ENCODE measurements at places on chromosomes 7 and 10.

GRCh38 chr7:25481891-25482290 is 253.6 kb upstream of the NPVF start:
- no peak for DNase-seq

- no peak for DNase-seq
These were observed 1126.1 kb upstream of the LRRN3 start for GRCh38 chr7:109964780-109965179.

DNA sequence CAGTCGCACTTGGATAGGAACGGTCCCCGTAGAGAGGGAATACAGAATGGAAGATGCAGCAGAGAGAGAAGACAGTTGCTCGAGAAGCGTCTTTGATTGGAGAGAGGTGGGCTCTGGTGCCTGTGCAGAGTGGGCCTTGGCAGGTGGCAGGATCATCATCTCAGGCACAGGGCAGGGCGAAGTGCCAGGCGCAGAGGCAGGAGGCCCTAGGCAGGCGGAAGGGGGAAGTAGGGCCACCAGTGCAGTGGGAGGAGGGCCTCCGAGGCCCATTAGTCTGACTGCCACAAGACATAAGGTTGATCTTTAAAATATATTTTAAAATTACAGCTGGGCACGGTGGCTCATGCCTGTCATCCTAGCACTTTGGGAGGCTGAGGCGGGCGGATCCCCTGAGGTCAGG is 10.1 kb downstream of the CARD11 start:
- DNase-seq: no peak

GRCh38 chr7:134695321-134695860 is 48.7 kb downstream of the BPGM start:
- DNase-seq: no peak

DNA sequence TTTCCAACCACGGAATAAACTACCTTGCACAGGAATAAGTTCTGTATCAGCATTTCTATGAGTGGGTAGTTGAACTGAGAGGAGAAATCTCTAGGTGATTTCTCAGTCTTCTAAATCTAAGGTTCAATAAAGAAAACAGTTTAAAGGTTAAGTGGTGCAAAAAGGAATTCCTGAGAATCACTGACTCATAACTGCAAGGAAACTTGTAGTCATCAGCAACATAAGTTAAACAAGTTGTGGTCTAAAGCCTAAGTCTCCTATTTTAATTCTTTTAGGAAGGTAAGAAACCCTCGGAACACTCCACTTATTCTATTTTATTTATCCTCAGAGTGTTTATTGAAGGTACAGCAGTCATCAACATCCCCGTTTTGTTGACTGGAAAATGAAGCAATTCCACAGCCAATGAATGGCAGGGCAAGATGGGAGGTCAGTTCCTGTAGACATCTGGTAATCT is 92.4 kb upstream of the PIK3CG start:
- no peak for DNase-seq

DNA sequence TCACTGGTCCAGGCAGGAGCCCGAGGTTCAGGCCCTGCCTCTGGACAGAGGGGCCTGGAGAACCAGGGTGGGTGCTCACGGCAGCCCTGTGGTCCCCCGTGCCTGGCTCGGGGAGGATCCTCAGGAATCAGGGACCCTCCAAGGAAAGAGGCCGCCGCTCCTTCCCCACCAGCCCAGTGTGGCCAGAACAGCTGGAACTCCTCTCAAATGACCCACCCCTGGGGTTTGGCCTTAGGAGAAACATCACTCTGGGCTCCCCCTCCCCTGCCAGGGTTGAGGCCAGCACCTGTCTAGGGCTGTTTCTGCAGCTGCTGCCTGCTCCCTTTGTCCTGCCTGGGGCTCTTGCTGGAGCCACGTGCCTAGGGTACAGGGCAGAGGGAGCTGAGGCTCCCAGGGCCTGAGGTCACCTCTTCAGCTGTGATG is 161.0 kb downstream of the RNF216 start:
- DNase-seq: no peak

GRCh38 chr10:71279590-71280170 is 39.4 kb upstream of the SLC29A3 start:
- no peak for DNase-seq

DNA sequence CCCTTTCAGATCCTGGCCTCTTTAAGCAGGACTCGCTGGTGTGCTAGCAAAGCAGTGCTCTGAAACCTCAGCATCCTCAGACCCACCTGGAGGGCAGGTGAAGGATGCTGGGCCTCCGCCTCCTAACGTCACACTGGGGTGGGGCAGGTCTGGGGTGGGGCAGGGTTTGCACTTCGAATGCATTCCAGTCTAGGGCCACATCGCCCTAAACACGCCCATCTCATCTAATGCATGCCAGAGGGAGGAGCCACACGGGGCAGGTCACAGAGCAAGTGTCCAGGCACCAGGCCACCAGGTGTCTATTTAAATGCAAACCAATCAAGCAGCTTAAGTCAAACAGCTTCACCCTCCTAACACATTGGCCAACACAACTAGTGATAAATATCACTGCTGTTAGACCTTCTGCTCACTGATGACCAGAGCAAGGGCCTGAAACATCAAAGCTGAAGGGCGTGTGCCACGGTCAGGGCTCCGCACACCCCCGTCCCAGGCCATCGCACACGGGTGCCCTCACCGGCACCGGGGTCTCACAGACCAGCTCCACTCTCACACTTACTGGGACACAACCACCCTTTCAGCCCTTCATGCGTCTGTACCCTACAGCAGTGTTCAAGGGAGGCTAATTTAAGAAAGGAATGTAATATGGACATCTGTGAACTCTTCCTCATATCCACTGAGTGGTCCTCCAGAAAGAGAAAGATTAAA is 47.1 kb downstream of the DIP2C start:
- DNase-seq: no peak

DNA sequence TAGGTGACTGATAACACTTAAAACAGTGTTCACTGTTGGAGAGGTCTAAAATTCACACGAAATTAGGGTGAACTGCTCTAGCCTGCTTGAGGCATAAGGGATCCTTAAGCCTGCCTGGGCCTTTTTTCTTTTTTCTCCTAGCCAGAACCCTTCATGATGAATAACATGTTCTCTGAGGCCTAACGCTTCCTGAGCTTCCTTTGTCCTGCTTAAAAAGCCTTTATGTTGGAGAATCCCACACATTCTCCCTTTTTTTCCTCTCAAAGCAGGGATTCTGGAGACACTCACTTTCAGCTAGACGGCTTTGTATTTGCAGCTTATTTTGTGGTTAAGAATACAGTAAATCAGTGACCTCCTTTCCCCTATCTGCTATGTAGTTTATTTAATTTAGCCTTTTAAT is 354.7 kb upstream of the PHF14 start:
- no peak for DNase-seq

DNA sequence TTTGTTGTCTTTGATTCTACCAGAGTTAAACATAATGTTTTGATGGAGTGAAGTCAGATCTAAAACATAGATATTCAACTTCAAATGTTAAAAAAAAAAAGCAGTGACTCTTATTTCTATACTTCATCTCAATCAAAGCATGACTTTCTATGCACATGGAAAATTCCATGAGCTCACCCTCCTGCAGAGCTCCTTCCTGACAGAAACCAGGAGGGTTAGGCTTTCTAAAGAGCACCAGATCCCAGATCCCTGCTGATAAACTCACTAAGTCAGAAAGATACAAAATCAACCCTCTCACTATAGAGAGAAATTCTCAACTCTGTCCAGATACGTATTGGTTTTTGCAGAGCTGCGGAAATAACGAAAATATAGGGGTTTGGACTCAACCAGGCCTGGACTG is 122.6 kb downstream of the FAM107B start:
- DNase-seq: no peak

GRCh38 chr7:98283127-98283886 is 1.8 kb downstream of the BRI3 start:
- DNase-seq: no peak

- DNase-seq: no peak
These were observed 18.0 kb upstream of the SLF2 start for GRCh38 chr10:100894589-100895294.

DNA sequence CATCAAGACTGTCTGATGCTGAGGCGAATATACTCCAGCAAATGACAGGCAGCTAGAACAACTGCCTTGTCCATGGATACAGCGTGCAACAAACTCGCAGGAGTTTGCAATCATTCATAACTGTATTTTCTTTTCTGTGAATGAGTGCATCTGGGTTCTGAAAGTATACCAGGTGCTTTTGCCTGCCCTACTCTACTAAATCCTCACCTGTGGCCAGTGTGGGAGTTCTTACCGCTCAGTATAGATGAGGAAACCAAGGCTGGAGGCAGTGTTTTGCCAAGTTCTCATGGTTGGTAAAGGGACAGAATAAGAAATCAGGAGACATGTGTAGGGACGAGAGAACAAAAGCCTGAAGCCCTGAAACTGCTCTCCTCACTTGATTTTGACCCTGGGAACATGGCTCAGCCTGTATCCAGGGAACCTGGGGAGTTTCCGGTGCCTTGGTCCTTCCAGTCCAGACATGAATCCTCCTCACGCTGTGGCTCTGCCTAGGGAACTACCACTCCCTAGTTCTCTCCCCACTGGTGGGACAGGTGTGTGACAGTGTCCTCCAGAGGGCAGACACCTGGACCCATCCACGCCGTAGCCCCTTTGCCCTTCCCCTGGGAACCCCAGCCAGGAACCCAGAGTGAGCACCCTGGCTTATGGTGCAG is 142.0 kb downstream of the CDH23 start:
- DNase-seq: no peak

DNA sequence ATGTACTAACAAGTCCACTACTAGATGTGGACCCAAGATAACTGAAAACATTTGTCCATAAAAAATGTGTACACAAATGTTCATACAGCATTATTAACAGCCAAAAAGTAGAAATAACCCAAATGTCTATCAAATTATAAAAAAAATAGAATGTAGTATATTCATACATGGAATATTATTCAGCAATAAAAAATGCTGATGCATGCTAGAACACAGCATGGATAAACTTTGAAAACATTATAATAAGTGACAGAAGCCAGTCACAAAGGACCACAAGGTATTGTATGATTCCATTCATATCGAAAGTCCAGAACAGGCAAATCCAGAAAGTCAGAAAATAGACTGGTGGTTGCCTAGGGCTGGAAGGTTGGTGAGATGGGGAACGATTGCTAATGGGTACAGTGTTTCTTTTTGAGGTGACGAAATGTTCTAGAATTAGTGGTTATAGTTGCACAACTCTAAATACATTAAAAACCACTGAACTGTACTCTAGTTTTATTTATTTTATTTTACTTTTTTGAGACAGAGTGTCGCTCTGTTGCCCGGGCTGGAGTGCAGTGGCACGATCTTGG is 43.3 kb upstream of the ANLN start:
- no peak for DNase-seq

DNA sequence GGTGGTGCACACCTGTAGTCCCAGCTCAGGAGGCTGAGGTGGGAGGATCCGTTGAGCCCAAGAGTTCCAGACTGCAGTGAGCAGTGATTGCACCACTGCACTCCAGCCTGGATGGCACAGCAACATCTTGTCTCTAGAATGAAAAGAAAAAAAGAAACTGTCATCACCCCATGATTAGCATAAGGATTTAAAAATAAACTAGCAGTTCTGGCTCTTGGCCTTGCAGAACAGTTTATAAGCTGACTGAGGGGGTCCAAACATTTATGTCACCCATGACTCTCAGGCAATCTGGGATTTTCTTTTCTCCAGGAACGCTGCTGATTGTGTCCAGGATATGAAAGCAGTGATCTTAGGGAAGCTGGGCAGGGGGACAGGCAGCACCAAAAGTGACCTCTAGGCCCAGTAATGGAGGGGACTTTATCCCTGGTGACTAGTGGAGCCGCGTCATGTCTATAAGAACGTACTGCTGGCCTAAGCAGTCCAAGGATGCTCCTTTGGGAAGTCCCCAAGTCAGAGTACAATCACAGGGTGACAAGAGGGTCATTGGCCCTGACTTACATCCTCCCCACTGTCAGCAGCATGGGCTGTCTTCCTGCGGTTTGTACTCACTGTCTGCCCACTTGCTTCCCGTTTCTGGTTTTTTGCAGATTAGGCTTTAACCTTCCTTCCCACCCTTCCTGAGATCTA is 177.4 kb downstream of the ARHGAP12 start:
- no peak for DNase-seq

DNA sequence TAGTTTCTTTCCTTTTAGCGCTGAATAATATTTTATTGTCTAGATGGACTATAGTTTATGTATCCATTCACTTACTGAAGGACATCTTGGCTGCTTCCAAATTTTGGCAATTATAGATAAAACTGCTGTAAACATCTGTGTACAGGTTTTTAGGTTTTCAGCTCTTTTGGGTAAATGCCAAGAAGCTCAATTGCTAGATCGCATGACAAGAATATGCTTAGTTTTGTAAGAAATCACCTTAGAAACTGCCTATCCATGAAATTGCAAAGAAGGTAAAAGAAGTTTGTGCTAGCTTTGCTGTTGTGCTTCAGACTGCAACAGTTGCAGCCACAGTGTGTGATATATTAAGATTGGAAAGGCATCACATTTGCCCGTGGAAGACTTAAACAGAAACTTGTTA is 103.2 kb upstream of the TNS3 start:
- DNase-seq: no peak

DNA sequence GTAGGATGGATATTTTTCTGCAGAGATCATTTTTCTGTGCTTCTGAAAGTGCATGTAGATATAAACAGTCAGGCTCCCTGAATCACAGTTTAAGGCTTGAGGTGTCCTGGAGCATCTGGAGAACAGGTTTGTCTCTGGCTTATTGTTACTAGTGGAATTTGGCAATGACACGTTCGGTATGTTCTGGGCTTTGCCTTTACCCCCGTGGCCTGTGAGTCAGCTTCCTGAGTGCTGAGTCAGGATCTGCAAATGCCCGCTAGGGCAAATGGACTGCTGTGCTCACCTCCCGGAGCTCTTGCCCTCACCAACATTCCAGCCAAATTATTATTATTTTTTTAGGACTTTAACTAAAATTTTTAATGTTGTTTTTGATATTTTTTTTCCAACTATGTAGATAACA is 192.5 kb upstream of the PRSS1 start:
- peak; percentile 31 for DNase-seq

GRCh38 chr10:71214641-71215559 is 2.5 kb downstream of the UNC5B start:
- no peak for DNase-seq

DNA sequence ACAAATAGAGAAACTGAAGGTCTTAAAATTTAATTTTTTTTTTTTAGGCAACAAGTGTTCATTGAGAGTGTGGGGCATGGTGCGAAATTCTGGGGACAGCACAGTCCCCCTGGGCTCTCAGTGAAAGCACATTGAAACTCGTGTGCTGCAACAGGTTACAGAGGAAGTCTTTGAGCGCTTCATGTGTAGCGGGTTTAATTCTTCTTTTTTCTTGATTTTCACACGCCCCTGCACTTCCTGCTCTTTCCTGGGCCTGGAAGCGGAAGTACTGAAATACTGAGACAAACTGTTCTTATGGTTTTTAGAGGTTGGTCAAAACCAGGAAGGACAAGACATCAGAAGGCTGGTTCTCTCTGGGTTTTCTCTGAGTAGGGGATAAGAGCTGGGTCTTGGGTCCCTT is 203.5 kb downstream of the PTEN start:
- no peak for DNase-seq

DNA sequence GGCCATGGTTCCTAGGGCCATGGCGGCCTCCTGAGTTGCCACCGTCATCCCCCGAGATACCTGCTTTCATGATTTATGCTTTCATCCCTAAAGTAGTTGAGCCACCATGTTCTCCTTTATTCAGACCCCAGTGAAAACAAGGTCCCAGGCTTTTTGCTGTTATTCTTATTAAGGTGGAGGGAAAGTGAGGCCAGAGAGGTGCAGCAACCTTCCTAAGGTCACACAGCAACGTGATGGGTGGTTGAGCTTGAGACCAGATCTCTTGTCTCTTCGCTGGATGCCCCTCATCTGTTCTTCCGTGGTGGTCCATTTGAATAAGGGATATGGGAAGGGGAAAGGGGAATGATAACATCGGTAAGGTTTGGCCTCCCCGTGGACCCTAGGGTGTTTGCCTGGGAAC is 142.2 kb downstream of the C10orf105 start:
- no peak for DNase-seq
